ENCODE measurements at places on chromosomes 4 and X.

DNA sequence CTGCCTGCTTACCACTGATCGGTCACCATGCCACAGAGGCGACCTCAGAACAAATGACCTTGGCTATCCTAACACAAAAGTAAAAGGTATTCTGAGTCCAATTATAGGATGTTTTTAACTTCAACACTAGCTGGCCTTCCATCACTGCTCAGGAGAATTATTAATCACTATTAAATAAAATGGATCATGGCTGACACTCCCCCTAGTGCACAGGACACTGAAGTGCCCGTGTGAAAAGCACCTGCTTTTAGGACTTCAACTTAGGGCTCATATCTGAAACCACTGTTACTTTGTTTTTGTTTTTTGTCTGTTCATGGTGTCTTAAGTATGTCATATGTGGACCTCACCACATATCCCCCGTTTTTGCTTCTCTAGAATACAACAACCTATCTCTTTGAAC lies 33.9 kb downstream of the STX18 start:
- no peak for DNase-seq

DNA sequence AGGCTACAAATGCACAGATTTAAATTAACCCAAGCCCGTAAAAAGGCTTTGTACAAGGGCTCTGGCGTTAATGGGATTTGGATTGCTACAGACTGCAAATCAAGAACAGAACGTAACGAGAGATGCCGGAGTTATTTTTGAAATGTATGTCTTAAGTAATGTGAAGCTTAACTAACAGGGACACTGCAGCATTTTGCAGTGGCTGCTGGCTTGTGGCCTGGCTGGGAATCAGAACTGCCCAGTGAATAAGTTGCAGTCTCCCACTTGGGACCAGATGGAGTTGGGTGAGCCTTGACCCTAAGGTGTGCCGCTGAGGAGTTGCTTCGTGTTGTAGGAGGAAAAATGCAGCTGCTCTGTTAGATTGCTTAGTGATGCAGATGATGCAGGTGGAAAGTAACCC lies 318.4 kb downstream of the DHX15 start:
- DNase-seq, result no peak

- no peak for DNase-seq
Measured at GRCh38 chr4:16801356-16801755, 97.1 kb downstream of the LDB2 start.

DNA sequence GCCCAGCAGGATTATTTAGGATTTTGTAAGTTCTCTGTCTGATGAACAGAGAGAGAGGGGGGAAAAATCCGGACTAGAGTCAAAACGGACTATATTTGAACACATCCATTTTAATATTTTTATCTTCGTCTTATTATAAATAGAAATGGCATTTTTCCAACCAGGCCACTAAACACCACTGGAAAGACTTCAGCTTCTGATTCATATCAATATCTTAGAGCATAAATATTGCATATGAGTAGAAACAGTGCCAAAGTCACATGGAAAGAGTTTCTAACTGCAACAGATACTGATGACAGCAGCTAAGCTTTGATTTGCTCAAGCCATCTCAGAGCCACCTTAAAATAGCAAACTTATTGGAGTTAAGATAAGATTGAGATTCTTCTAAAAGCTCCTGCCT lies 456 bp downstream of the PPARGC1A start:
- no peak for DNase-seq

DNA sequence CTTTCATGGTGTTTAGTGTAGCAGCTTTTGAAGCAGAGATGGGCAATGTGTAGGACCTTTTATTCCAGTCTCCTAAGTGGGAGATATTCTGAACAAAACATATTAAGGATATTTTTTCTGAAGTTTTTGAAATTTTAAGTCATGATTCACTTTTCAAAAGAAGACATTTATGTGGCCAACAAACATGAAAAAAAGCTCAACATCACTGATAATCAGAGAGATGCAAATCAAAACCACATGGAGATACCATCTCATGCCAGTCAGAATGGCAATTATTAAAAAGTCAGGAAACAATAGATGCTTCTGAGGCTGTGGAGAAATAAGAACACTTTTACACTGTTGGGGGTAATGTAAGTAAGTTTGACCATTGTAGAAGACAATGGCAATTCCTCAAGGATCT lies 76.0 kb downstream of the FAT4 start:
- no peak for DNase-seq

- DNase-seq, result no peak
Measured at GRCh38 chrX:134733591-134733990, 75.3 kb upstream of the PLAC1 start.

GRCh38 chr4:38832624-38833528 lies 23.7 kb downstream of the TLR6 start:
- DNase-seq, result no peak

DNA sequence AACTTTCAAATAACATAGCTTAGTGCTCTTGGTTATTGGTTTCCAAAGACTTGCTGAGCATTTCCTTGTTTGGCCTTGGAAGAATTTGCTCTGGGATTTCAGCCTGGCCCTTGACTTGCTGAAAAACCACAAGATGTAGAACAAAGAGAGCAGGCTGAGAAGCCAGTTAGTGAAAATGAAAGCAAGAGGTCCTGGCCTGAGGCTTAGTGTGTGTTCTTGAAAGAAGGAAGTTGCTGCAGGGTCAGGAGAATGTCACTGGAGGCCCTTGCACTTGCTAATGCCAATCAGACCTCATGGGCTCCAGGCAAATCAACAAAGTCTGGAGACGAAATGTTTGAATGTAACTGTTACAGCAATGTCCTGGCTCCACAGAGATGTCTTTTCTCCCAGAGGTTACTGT lies 79.4 kb downstream of the SYNPO2 start:
- no peak for DNase-seq

- DNase-seq, result no peak
Measured at GRCh38 chrX:28058901-28059300, 77.7 kb upstream of the DCAF8L1 start.

Data from activated gamma-delta T cell treated with Interleukin-2 at 50 U/mL for 16 hours (primary cell).